ENCODE measurements at places on chromosomes 7 and 10.
A peak's percentile ranks its signal among the peaks of the same experiment; 100 is the strongest.

DNA sequence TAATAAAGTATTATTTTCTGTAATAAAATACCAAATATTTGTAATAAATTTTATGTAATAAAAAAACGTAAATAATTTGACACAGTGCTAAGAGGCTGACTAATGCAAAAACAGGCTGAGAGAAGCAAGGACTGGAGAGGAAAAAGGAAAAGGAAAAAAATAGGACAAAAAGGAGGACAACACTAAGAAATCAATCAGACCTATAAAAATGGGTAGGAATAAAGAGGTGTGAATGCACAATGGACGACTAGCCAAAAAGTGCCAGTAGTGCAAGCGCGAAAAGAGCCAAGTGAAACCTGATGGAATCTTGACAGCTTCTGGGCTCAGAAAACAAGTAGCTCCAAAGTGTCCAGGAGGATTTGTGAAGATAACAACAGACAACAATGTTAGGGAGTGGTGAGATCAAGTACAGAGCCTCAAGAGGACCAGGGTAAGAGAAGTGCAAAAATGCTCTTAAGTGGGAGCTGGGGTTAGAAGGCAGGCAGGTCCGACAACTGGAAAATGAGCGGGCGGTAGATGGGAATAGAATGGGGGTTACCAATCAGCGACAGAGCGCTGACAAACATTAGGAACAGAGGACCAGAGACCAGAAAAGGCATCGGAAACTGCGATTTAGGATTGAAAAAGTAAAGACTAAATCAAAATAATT lies 1.2 kb downstream of the BRAF start:
- DNase-seq, result peak; percentile 44

- DNase-seq, result no peak
These were observed 550 bp upstream of the PLAU start for GRCh38 chr10:73910401-73910763.

DNA sequence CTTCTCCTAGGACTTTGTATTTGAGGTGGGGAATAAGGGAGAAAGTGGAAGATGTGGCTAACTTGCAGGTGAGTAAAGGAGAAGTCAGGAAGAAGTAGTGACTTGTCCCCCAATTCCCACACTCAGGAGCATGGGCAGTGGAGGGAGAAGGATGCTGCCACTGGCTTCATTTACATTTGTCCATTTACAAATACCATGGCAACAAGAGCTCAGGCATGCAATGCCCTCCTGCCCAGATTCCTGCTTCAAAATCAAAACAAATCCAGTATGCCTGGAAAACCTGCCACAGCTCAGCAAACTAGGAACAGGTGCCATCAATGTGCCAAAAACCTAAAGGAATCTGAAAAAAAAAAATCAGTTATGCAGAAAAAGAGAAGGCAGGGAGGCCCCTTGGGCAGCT lies 139.9 kb downstream of the KCNMA1 start:
- no peak for DNase-seq

DNA sequence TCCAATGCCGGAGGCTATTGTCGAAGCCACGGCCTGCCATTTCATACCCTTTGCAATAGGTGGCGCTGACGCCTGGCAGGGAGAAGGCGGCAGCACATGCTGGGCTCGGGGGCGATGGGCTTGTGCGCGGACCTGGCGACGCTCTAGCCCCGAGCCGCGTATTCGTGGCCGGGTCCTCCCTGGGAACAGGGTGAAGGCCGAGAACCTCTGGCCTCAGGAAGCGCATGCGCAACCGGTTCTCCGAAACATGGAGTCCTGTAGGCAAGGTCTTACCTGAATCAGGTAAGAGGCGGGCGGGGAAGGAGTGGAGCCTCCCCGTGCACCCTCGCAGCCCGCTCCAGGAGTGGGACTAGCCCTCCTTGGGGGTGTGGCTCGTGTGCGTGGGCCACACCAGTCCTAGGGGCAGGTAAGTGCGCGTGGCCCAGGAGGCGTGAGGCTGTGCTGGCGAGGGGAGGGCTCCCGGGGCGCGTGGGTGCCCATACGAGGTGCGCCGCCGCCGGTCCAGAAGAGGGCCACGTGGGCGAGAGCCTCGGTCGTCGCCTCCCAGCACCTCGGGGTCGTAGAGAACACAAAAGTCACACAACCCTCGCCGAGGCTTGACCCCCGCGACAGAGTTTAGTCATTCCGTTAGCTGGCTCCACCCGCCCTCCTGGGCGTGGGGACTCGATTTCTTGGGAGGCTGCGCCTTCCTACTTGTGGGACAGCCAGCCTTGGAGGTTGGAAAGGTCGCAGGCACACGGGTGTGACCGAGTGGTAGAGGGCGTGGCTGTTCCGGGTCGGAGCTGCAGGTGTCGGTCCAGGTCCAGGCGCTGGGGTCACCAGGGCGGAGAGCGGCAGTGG lies 5.6 kb upstream of the MEST start:
- peak; percentile 71 for DNase-seq

GRCh38 chr7:57646901-57647246 lies 196.9 kb downstream of the ZNF716 start:
- no peak for DNase-seq

- no peak for DNase-seq
These were observed 6.3 kb downstream of the KIAA1217 start for GRCh38 chr10:24215196-24215595.

GRCh38 chr7:107394276-107394675 lies 75.6 kb upstream of the GPR22 start:
- no peak for DNase-seq

GRCh38 chr10:103966671-103967447 lies at the start of gene SLK:
Gene SLK, plus strand, starts transcription at chr10:103967140. Its CDS starts 606 bp downstream, at chr10:103967746.
- peak; percentile 91 for DNase-seq

Data from right lung (tissue), 10 donors.